ENCODE measurements at places on chromosomes 6 and 20. TPM values are rescaled to one million over a fixed set of nuclear protein-coding genes. Genes with fewer than 3 reads are reported as not detected.
A peak's percentile ranks its signal among the peaks of the same experiment; 100 is the strongest.

Gene RAB32
- polyA plus RNA-seq, result 26.7 TPM

Gene FILIP1
- polyA plus RNA-seq, result 2.9 TPM

Gene TAAR2
- not detected for polyA plus RNA-seq

Gene NKAPL
- 2.6 TPM for polyA plus RNA-seq

Gene HLA-DMB
- 60.1 TPM for polyA plus RNA-seq

Gene FAM83C
- not detected for polyA plus RNA-seq

Gene CFB
- 8.4 TPM for polyA plus RNA-seq

Gene NHLRC1
- polyA plus RNA-seq, result 1.6 TPM

Gene KIAA1755
- polyA plus RNA-seq, result 2.8 TPM

Gene VARS1
- 71.2 TPM for polyA plus RNA-seq

Gene OPRL1
- polyA plus RNA-seq, result 1.2 TPM

Gene FLRT3
- polyA plus RNA-seq, result 125 TPM

Gene DOK5
- 9.4 TPM for polyA plus RNA-seq

Gene FGD2
- polyA plus RNA-seq, result 2.8 TPM

Gene MMP24
- 1.8 TPM for polyA plus RNA-seq

Gene GFRA4
- polyA plus RNA-seq, result 0.23 TPM

Gene LTA
- polyA plus RNA-seq, result 0.27 TPM

- DNase-seq, result no peak
These were observed 278.8 kb downstream of the HDGFL1 start for GRCh38 chr6:22848121-22848520.

GRCh38 chr20:15033269-15033668 lies 695.9 kb upstream of the FLRT3 start:
- no peak for DNase-seq

DNA sequence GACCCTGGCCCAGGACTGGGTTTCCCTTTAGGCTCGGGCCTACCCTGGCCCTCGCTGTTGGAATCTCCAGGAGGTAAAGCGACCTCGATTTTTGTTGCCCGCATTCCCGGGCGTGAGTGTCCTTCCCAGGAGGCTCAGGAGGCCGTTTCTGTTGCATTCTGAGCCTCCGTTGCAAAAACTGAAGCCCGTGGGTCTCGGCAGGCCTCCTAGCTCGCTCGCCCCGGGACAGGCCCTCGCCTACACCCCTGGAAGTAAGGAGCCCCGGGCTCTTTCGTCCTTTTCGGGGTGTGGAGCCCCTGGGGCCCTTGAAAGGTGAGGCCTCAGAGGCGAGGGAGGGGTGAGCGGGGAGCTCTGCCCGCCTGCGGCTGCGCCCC lies 2.3 kb downstream of the NR2E1 start:
- DNase-seq, result no peak

DNA sequence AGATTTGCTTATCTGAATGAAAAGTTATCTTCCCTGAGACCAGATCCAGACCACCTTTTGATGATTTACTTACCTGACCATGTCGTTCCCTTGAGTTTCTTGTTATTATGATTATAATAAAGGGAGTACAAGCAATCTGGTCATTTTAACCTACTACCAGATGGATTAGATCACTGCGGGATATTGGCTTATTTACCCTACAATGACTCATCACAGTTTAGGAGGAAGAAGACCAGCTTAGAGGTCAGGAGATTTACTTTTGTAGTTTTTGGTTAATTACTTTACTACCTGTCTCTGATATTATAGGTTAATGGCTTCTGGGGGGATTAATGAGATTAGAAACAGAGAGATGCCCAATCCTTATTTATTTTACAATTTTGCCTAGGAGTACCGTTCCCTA lies 10.7 kb downstream of the PKIB start:
- no peak for DNase-seq

DNA sequence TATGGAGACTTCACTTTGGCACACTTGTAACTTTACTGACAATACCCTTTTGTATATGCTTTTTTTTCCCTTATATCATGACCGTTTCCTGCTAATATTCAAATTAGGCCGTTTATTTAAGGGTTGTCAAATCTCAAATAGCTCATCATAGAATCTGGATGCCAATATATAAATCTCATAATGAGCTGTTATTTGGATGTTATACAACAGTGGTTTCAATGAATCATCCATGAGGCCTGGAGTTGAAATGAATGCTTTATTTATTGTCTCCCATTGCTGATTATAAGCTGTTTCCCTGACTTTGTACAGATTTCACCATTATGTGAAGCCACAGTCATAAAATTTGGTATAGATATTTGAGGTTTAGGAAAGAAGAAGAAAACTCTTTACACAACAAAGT lies 256.1 kb downstream of the PLCB1 start:
- no peak for DNase-seq

GRCh38 chr6:38580030-38580429 lies 59.7 kb downstream of the BTBD9 start:
- no peak for DNase-seq

GRCh38 chr6:39225946-39226437 lies 3.3 kb downstream of the KCNK5 start:
- no peak for DNase-seq

GRCh38 chr20:2219481-2220006 lies 76.3 kb upstream of the TGM3 start:
- no peak for DNase-seq

DNA sequence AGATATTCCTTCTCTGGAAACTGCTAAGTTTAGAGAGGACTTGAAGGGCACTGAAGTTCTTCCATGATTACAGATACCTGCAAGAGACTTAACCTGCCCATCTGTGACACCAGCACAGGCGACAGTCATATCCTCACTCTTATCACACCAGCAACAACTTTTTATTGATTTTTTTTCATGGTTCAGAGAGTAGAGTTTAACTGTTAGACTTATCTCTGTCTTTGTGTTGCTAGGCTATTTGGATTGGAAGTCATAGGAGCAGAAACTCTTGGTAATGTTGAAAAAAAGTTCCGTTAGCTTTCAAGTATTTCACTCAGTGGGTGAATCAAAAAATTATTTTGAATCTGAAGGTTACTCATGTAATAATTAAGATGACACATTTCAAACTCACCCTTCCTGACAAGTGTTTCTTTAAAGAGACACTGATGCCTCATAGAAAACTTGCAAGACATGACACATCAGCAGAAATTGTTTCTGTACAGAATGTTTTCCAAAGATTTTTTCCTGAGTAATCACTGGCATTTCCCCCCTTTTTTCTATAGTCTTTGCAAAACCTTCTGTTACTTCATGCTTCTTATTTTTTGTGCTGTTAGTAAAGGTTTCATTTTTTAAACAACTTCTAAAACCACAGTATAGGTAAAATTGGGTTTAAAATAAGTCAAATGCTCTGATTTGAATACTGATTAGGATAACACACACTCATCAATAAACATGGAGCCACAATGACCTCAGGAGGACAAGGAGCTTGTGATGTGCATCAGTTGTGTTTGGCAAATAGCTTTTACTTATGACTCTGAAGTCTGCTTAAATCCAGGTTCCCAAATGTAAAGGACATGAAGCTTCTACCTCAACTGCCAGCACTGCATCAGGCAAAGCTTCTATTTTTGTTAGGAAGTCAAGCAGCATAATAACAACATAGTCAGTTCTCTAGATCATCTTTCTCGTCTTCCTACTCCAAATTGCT lies 252.9 kb upstream of the MAN1A1 start:
- DNase-seq, result no peak

DNA sequence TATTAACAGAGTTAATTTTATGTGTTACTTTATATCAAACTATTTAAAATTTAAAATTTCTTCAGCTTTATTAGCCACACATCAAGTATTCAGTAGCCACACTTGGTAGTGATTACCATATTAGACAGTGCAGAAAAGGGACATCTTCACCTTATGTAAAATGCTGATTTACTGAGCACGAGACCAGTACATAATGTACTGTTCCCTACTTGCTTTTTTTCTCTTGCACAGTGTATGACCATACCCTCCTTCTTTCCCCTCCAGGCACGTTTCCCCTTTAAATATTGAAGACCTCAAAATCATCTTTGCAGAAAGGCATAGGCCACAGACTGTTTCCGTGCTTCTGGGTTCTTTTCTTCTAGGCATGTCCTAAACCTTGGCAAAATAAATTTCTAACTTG lies 17.9 kb downstream of the DSTN start:
- DNase-seq, result no peak

GRCh38 chr20:43248341-43248740 lies 58.6 kb upstream of the PTPRT start:
- DNase-seq, result no peak

DNA sequence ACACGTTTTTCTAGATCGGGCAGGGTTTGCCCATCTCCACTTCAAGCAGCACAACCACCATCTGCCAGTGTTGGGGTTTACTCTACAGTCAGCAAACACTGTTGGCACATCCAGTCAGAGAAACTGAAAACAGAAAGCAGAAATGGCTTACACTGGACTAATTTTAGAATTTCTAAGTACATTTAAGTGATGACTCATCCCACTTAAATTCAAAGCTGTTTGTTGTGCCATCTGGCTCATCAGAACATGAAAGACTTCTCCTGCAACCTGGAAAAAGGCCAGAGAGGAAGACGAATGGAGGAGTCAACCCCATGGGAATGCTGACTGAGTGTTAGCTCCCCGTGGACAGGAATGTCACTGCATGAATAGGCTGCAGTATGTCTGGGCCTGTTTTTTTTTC lies 21.8 kb downstream of the FAM209B start:
- DNase-seq, result peak; percentile 11

- no peak for DNase-seq
These were observed 205.3 kb upstream of the TCF21 start for GRCh38 chr6:133683606-133684005.

- no peak for DNase-seq
These were observed 573.1 kb upstream of the RNF217 start for GRCh38 chr6:124389127-124389526.

- DNase-seq, result no peak
These were observed 524.6 kb upstream of the CDH4 start for GRCh38 chr20:60727425-60727824.

GRCh38 chr6:105688573-105688972 lies 285.7 kb upstream of the PREP start:
- no peak for DNase-seq

- no peak for DNase-seq
These were observed 5.5 kb downstream of the SIRPG start for GRCh38 chr20:1652104-1652503.

DNA sequence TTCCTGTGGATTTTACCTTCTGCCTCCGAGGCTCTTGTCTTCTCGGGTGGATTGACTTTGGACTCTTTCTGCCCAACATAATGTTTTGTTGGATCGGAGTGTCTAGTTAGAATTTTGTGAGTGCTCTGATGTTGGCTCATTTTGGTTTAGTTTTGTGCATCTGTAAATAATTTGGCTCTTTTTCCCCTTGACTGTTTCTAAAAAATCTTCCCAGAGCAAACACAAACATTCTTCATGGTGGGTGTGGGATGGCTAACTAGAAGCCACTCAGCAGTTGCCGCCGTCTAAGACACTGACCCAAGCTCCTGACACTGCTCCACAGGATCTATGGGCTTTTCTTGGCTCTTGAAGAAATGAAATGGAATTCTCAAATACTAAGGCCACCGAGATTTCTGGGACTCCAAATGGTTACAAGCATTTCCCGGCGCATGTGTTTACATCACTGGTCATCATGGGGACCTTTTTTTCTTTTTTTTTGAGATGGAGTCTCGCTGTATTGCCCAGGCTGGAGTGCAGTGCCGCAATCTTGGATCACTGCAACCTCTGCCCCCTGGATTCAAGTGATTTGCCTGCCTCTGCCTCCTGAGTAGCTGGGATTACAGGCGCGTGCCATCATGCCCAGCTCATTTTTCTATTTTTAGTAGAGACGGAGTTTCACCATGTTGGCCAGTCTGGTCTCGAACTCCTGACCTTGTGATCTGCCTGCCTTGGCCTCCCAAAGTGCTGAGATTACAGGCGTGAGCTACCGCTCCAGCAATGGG lies 92.0 kb upstream of the FRMD1 start:
- no peak for DNase-seq

DNA sequence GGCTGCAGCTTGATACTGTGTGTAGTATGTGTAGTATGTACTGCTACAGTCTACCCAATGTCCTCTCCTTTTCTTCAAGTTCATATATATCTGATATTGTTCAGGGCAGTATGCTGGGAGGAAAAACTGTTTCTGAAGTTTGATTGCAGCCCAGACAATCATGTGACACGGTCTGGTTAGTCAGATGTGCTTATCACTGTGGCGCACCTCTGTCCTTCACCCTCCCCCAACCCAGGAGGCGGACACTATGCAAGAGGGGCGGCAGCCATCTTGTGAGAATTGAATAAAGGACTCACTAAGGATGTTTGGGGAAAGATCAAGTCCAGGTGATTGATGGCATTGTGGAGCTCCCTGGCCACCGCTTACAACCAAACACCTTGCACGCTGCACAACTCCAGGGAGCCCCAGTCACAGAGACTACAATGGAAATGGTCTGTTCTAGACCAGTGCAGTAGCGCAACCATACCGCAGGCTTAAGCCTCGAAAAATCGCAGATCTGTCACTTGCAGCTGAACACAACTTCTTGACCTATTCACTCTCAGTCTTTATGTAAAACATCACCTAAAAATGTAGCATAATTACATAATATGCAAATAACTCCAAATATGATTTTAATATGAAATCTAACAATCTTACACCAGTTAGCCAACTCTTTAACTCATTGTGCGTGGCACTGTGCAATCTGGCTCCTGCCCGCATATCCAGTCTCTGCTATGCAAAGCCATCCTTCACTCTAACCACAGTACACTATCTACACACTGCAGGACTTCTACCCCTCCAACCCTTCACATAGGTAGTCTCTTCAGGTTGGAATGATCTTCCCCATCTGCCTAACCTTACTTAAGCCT lies 79.3 kb downstream of the VGLL2 start:
- no peak for DNase-seq

DNA sequence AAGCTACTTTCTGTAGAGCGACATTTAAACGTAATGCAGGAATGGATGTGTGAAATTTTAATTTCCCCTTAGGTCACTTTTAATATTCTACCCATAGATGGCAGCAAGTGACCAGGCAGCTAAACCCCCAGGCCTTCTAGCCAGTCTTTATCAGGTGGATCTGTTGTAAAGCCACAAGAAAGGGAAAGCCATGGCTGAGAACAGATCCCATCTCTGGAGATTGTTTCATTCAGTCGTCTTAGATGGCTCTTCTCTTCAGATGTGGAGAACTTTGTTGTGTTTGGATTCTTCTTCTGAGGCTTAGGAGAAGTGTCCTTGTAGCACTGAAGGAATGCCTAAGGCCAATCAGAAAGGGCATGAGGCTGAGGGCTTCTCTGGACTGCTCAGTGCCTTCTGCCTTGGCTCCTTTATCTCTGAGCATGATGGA lies 15.8 kb upstream of the RNF182 start:
- DNase-seq, result peak; percentile 66

DNA sequence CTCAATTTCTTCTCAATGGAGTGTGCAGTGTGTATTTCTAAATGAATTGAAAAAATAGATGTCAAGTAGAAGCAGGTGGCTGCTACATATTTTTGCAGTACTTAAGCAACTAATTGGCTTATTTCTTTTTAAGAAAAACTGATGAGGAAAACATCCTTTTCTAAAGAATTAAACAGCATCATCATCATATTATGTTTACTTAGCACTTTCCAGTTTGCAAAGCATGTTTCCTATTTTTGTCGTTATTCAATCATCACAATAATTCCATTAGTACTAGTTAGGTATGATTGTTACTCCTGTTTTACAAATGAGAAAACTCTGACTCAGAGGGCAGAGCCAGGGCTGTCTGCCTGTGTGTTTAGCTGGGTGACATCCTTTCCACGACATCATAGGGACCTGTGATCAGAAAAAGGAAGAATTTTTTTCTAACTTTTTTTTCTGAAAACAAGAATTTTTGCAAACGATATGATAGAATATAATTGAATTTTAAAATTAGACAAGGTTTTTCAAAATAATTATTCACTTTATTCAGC lies 22.7 kb upstream of the BMP6 start:
- DNase-seq, result no peak

GRCh38 chr20:10856237-10857015 lies 182.6 kb upstream of the JAG1 start:
- DNase-seq, result no peak

GRCh38 chr20:37457921-37458320 lies 63.1 kb upstream of the NNAT start:
- DNase-seq, result no peak
